ENCODE measurements at places on chromosomes 7 and 10.

DNA sequence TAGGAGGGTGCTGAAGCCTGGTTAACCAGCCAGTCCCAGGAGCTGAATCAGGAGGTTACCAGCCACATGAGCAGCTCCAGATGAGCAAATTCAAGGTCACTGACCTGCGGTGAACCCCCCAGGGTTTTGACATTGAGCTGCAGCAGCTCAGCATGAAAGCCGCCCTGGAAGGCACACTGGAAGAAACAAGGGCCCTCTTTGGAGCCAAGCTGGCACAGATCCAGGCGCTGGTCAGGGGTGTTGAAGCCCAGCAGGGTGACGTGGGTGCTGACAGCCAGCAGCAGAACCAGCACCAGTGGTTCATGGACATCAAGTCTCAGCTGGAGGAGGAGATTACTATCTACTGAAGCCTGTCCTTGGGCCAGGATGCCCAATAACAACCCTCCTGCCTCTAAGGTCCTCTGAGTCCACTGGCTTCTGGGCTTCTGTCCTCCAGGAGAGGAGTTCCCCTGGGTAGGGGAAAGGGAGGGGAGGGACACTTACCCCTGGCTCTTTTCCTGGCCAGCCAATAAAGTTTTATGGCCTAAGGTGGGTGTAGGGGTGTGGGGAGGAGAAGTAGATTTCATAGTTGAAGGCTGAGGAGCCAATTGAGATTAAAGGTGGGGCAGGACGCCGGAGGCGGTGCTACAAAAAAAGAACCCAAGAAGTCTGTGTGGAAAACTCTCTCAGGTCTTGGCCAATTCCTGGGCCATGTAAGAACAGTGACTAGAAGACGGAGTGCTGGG, 29.4 kb upstream of the ATOH7 start:
- DNase-seq, result no peak

DNA sequence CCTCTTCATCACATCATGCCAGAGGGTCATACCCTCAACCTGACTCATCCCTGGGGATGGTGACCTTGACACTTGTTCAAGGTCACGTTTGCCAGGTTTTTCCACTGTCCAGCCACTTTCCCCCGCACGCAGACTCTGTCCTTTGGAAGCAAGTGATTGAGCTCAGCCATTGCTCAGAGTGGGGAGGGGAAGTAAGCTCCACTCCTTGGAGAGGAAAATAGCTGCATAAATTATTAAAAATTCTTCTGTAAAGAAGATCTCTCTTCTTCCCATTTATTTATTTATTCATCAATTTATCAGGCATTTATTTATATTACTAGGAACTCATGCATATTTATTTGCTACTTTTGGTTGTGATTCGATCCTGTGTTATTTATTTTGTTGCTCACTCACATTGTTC, 88.0 kb downstream of the GLRX3 start:
- DNase-seq, result no peak

GRCh38 chr7:41694495-41694894, 8.4 kb downstream of the INHBA start:
- no peak for DNase-seq

DNA sequence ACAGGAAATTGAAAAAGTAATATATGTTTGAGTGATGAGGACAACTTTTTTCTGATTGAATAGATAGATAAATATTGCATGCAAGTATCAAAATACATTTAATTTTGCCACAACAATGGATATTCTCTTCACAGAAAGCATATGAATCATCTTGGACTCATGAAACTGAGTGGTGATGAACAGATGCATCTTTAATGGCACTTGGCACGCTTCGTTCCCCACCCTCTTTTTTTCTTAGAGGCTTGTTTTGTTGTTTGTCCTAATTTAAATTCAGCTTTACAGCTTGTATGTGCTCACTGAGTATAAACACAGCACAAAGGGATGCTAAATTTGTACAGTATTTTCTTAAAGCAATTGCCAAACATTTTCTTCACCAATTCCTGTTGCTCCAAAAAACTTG, 145.0 kb upstream of the YAE1 start:
- DNase-seq, result no peak

DNA sequence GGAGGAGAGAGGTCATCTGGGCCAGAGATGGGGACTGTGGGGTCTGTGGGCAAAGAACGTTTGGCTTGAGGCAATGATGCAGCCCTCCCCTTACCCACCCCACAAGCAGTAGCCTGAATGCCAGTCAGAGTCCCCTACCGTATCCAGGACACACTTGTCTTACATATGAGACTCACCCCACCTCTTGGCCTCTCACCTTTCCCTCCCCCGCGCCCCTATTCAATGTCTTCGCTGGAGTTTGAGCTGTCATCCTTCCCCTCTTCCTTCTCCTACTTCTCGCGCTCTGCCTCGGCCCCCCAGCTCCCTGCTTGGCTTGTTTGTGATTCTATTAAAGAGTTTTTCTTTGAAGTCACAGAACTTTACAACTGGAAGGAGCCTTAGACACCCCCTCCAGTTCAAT, 8.9 kb downstream of the PRRT4 start:
- no peak for DNase-seq

- DNase-seq, result no peak
These were observed 30.6 kb downstream of the VIPR2 start for GRCh38 chr7:159114096-159114495.

All from right renal pelvis (tissue), 4 donors.